ENCODE measurements at places on chromosomes 3 and 15.

DNA sequence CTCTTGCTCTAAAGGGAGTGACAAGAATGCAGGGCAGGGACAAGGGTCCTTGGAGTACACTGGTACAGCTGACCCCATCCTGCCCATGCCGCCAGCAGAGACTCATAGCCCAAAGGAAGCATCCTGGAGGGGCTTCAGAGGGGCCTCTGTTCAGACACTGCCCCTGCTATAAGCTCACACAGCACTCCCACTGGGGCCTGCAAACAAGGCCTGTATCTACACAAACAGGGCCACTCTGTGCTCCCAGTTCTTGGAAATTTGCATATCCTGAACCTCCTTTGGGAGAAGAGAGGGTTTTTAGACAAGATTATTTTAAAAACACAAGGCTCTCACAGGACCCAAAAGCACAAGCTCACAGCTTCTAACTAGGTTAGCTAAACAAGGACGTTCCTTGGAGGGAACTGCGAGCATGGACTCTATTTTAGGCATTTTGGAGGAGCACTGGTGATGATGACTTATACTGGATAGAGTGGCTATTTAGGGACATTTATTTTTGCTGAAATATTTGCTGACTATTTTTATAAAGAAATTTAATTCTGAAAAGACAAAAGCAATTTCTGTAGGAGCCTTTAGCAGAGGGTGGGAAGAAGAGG, 16.4 kb upstream of the ANKRD34C start:
- no peak for DNase-seq

DNA sequence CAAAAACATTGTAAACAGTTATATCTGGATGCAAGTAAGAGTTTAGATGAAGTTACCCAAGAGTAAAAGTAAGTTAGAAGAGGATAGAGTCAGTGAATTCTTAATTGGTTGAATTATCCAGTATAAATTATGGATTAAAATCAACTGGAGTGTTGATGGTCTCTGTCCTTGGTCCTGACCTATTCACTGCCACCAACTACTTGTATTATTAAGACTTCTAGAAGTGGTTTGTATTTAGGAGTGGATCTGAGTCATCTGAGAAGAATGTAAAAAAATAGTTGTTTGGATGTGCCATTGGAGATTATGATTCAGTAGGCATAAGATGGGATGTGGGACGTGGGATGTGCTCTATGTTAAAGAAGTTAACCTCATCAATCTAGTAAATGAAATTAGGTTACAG, 86.4 kb downstream of the SYNPR start:
- no peak for DNase-seq

- no peak for DNase-seq
Measured at GRCh38 chr3:117499189-117499870, 789.8 kb downstream of the TUSC7 start.

- DNase-seq = peak; percentile 65
Measured at GRCh38 chr15:31305796-31306425, 20.7 kb upstream of the KLF13 start.

DNA sequence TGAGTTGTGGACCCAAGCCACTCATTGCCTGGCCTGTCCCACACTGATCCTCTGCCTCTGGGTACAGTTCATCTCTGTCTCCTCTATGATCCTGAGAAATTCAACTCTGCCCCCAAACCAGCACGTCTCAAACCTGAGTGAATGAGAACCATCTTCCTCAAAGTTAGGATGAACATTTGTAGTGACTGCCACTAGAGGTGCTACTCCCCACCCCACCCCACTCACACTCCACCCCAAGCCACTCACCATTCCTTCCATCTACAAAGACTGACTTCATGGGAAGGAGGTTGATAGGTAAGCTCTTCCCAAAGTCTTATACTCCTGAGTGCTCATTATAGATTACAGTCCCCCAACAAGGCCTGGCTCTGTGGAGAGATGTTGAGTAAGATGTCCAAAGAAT, 43.8 kb downstream of the NEK10 start:
- DNase-seq = no peak

Data from RWPE2 (cell line).